ENCODE measurements at places on chromosomes 13 and 19. TPM values are rescaled to one million over a fixed set of nuclear protein-coding genes. Genes with fewer than 3 reads are reported as not detected.
A peak's percentile ranks its signal among the peaks of the same experiment; 100 is the strongest.

GRCh38 chr19:32246006-32246405, 99.4 kb upstream of the ZNF507 start:
- no peaks in the 10 kb centered on the region for H3K36me3 ChIP-seq
- no peak for DNase-seq
- no peaks in the 10 kb centered on the region for H3K4me1 ChIP-seq
- no peak overlapping the region for H3K4me3 ChIP-seq
- H3K27ac ChIP-seq, result no peak overlapping the region

GRCh38 chr13:112980434-112980833, 11.4 kb downstream of the MCF2L start:
- no peak overlapping the region for H3K4me3 ChIP-seq
- peaks cover 13% of the 10 kb centered on the region for H3K27me3 ChIP-seq
- H3K27ac ChIP-seq, result no peak overlapping the region
- DNase-seq, result no peak
- H3K4me1 ChIP-seq, result no peaks in the 10 kb centered on the region
- no peaks in the 10 kb centered on the region for H3K36me3 ChIP-seq

DNA sequence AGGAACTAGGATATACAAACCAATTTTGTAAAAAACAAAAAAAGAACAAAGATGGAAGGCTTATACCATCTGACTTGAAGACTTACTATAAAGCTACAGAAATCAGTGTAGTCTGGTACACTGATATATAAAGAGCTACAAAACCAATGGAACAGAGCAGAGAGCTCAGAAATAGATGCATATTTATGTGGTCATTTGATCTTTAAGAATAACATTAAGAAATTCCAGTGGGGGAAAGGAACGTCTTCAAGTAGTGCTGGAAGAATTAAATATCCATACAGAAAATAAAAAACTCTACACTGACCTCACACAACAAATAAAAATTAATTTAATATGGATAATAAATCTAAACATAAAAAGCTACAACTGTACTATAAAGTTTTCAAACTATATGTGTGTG, 317.0 kb downstream of the ENOX1 start:
- no peaks in the 10 kb centered on the region for H3K36me3 ChIP-seq
- H3K27me3 ChIP-seq, result no peaks in the 10 kb centered on the region
- H3K4me1 ChIP-seq, result no peaks in the 10 kb centered on the region
- DNase-seq, result no peak
- no peak overlapping the region for H3K27ac ChIP-seq
- no peak overlapping the region for H3K4me3 ChIP-seq

- H3K27me3 ChIP-seq, result no peaks in the 10 kb centered on the region
- H3K4me3 ChIP-seq, result no peak overlapping the region
- H3K36me3 ChIP-seq, result no peaks in the 10 kb centered on the region
- no peak for DNase-seq
- no peak overlapping the region for H3K27ac ChIP-seq
Measured at GRCh38 chr13:105643966-105644365, 891.5 kb downstream of the EFNB2 start.

GRCh38 chr13:23710366-23710765, 140.2 kb downstream of the TNFRSF19 start:
- no peaks in the 10 kb centered on the region for H3K36me3 ChIP-seq
- no peaks in the 10 kb centered on the region for H3K27me3 ChIP-seq
- H3K4me3 ChIP-seq, result no peak overlapping the region
- peaks cover 4% of the 10 kb centered on the region for H3K4me1 ChIP-seq
- no peak for DNase-seq

- H3K27me3 ChIP-seq, result no peaks in the 10 kb centered on the region
- H3K27ac ChIP-seq, result peak overlapping the region; percentile 10
- peaks cover 62% of the 10 kb centered on the region for H3K4me1 ChIP-seq
- no peak for DNase-seq
- H3K36me3 ChIP-seq, result no peaks in the 10 kb centered on the region
- no peak overlapping the region for H3K4me3 ChIP-seq
Measured at GRCh38 chr19:12786141-12786870, 5.0 kb upstream of the JUNB start.

DNA sequence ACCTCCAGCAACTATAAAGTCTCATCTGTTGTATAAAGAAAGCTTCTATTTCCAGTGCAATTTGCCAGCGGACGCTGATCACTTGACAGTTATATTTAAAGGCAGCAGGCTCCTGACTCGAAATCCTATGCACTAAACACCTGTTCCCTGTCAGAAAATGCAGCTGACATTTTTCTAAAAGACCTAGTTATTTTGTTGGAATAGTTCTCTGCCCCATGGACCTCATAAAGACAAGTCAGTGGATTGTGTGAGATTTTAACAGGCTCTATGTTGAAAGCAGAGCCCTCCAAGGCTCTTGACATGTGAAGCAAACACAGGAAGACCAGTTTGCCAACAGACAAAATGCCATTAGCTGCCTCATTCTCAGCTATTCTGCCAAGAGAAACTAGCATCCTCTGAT, 304.7 kb upstream of the KLF12 start:
- no peak overlapping the region for H3K4me3 ChIP-seq
- no peaks in the 10 kb centered on the region for H3K27me3 ChIP-seq
- H3K4me1 ChIP-seq, result peaks cover 8% of the 10 kb centered on the region
- no peak overlapping the region for H3K27ac ChIP-seq
- DNase-seq, result no peak
- no peaks in the 10 kb centered on the region for H3K36me3 ChIP-seq

- no peaks in the 10 kb centered on the region for H3K27me3 ChIP-seq
- H3K4me1 ChIP-seq, result no peaks in the 10 kb centered on the region
- H3K4me3 ChIP-seq, result no peak overlapping the region
- no peak for DNase-seq
Measured at GRCh38 chr19:17526922-17527321, 15.5 kb downstream of the PGLS start.

LRRC63 gene
- not detected for total RNA-seq

MYH14 gene
- not detected for total RNA-seq

PCSK4 gene
- total RNA-seq, result 3.9 TPM

TUBA3C gene
- total RNA-seq, result not detected

ZNF773 gene
- total RNA-seq, result 11.4 TPM

N4BP2L2 gene
- total RNA-seq, result 81.9 TPM

Data from astrocyte (in vitro differentiated cells and primary cell).